ENCODE measurements at places on chromosomes 3 and 15.

DNA sequence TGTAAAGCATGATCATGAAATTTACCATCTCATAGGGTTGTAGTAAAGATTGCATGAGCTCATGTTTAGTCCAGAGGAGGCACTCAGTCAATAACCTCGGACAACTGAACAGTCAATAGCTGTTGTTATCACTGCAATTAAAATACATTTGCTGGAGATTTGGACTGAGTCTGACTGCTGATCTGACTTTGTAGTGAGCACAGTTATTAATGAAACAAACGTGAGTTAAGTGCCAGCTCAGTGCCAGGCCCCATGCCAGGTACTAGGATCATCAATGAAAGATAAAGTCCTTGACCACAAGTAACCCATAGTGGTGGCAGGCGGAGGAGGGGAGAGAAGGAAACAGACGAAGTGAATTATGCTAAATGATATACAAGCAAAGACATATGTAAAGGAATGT, 43.7 kb upstream of the PRICKLE2 start:
- no peak for DNase-seq

DNA sequence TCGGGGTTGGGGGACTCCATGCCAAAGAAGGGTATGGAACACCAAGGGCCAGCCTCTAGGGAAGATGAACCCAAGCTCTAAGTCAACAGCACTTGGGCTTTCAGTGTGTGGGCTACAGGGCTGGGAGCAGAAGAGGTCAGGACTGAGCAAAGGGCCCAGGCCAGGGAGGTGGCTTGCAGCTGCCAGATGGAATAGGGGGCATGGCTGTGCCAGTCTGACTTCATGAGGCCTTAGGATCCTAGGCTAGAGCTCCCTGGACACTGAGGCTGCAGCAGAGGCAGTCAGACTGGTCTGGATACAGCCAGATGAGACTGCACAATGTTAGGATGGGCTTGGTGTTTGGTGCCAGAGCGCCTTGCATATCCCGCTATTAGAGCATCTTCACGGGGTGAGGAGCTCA, 3.8 kb downstream of the RASGRF1 start:
- DNase-seq = no peak

DNA sequence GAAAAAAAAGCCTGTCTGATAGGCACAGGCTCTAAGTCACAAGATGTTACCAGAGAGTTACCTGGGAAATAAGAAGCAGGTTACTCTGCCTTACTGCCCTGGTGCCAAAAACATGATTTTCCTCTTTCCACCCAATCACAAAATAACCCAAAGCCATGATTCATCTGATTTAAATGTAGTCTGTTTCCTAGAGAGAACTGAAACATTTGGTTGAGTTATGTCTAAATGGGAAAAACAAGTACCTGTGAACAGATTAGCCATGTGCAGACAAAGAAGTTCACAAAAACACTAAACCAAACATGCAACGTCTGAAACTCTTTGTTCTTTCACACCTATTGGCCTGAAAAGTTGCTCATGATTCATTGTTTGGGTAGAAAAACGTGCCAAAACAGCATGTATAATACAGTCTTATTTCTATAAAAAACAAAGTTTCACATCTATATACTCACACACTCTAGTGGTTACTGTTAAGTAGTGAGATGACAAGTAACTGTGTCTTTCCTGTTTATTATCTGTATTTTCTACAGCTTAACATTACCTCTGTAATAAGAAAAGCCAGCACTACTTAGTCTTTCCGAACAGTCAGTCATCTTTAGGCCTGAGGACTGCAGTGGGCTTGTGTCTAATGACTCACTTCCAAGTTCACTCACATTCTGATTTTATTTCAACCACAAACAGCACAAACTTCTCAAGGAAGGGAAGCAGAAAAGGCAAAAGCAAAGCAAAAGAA, 30.2 kb downstream of the FAM174B start:
- no peak for DNase-seq

- DNase-seq = no peak
These were observed 712.4 kb downstream of the GRM7 start for GRCh38 chr3:7573330-7573729.

- DNase-seq = no peak
These were observed 628.5 kb downstream of the GRM7 start for GRCh38 chr3:7489417-7489816.
